Frontal cortex (tissue), 4 donors: ENCODE measurements at places on chromosomes 11 and 22. TPM values are rescaled to one million over a fixed set of nuclear protein-coding genes. Genes with fewer than 3 reads are reported as not detected.

BACE1-AS gene
- 3.7 TPM for total RNA-seq

- DNase-seq, result no peak
These were observed 20.6 kb downstream of the PDE2A start for GRCh38 chr11:72653649-72654048.

MED15 gene
- total RNA-seq, result 13.0 TPM

AQP11 gene
- 4.9 TPM for total RNA-seq

MN1 gene
- total RNA-seq, result 26.5 TPM

- no peak for DNase-seq
These were observed 46.5 kb downstream of the TMEM123 start for GRCh38 chr11:102406099-102406498.

ZNF70 gene
- total RNA-seq, result 3.7 TPM

GLYAT gene
- total RNA-seq, result not detected

DNA sequence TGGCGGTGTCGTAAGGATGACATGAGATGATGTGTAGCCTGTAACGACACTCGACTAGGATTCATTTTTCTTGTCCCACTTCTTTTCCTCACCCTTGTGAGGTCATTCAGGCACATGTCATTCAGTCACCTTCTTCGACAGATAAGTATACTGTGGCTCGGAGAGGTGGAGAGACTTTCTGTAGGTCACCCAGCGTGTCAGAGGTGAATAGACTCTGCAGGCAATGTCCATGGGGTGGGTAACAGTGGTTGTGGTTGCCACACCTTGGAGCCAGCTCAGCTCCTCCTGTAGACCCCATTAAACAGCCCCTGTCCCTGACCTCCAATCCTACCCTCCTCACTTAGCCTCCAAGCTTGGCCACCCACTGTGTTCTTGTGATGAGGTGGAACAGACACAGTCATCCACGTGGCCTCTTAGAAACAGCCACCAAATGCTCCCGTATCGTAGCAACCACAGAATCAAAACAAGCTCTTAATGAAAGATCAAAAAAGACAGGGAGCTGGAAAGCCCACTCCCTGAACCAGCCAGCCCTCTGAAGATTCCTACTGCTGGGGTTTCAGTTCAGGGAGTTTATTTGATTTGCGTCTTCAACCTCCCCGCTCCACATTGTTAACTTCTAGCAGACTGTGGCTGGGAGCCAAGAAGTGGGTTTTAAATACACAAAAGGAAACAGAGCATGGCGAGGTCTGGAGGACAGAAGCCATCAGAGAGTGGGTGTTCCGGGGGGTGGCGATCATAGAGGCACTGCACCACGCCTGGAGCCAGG lies 89.0 kb upstream of the GRK3 start:
- no peak for DNase-seq

LMNTD2 gene
- total RNA-seq, result not detected

- DNase-seq, result no peak
These were observed 29.8 kb downstream of the SGSM3 start for GRCh38 chr22:40400159-40400558.

UPK2 gene
- not detected for total RNA-seq

GRCh38 chr11:120030411-120030810 lies 107.5 kb downstream of the TRIM29 start:
- no peak for DNase-seq

NAALAD2 gene
- total RNA-seq, result 6.9 TPM

GRCh38 chr11:1630271-1630670 lies 696 bp downstream of the KRTAP5-5 start:
- no peak for DNase-seq

- DNase-seq, result peak; percentile 17
These were observed 21.2 kb upstream of the FEZ1 start for GRCh38 chr11:125517116-125517770.

- DNase-seq, result no peak
These were observed 60.5 kb downstream of the CEP164 start for GRCh38 chr11:117387992-117388755.

- no peak for DNase-seq
These were observed 62.8 kb upstream of the CCND1 start for GRCh38 chr11:69578167-69578566.

- DNase-seq, result no peak
These were observed 808 bp upstream of the IFITM2 start for GRCh38 chr11:306645-307371.

DNA sequence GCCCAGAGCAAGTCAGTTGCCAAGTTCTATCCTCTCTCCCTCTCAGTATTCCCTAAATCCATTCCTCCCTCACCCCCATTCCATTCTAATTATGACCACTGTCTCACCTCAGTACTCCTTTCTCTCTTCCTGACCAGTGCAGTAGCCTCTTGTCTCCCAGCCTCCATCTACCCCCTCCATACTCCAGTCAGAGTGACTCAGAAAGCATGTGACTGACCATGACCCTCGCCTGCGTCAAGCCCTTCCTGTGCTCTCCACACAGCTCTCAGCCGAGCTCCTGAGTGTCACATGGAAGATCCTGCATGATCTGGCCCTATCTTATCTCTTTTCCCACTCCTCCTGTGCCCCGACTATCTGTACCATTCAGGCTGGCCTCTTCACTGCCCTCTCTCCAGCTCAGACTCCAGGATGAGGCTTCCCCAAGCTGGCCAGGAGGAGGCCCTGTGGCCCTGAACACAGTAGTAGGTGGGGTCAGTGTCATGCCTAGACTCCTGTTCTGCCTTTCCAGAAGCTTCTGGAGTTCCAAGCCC lies 42.6 kb downstream of the NEU3 start:
- DNase-seq, result no peak

- no peak for DNase-seq
These were observed 21.5 kb downstream of the UEVLD start for GRCh38 chr11:18567081-18567480.

EMID1 gene
- total RNA-seq, result 33.8 TPM

GRCh38 chr22:24209687-24210086 lies 28.4 kb downstream of the SUSD2 start:
- DNase-seq, result no peak

DNA sequence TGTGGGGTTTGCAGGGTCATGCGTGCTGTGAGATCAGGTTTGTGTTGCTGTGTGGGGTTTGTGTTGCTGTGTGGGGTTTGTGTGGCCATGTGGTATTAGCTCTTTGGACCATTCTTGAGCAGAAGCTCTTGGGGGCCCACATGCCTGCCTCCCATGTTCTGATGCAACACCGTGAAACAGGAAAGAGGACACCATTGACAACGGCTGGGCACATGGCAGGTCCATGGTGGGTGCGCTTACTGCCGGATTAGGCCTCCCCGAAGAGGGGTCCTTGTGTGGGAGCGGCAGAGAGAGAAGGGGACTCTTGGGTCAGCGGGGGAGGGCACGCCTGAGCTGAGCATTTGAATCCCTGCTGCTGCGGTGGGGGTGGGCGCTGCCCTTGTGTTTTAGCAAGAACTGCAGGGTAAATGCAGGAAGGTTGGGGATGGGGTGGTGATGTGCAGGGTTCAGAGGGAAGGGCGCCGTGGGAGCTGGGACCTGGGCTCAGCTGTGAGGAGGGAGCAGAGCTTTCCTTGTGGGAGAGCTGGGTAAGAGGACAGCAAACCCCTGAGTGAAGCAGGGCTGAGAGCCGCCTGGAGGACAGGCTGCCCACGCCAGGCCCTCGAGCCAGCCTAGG lies 361.5 kb downstream of the TBC1D22A start:
- DNase-seq, result no peak

DNA sequence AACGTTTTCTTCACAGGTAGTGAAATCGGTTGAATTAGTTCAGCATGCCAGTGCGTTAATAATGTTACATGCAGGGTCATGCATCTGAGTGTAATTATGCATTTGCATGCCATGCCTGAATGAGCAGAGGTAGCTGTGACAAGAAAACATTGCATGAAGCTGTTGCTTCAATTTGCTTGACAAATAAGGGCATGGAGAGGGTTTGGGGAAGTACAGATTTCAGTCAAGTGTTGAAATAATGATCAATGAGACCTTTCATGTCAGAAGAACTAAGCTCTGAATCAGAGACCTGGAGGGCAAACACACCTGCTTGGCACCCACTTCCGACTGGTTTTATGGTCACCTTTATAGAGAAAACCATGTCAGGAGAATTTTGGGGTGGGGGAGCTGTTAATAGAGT lies 221.4 kb downstream of the DBX1 start:
- DNase-seq, result no peak

- no peak for DNase-seq
These were observed 54.4 kb downstream of the SERGEF start for GRCh38 chr11:17958446-17958845.

KRTAP5-11 gene
- not detected for total RNA-seq

- DNase-seq, result no peak
These were observed 16.8 kb upstream of the CABP7 start for GRCh38 chr22:29702931-29703501.

DNA sequence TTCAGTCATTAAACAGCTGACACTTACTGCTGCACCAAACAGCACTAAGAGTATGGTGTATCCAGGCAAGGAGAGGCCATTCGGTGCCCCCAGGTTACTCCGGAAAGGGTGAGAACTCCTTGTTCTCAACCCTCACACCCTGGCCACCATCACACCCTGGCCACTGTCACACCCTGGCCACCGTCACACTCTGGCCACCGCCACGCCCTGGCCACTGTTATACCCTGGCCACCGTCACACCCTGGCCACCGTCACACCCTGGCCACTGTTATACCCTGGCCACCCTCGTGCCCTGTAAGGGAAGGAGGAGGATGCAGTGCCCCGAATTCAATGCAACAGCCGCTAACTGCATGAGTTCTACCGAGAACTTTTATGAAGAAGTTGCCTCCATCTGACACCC lies 644.4 kb downstream of the TBC1D22A start:
- no peak for DNase-seq

DNA sequence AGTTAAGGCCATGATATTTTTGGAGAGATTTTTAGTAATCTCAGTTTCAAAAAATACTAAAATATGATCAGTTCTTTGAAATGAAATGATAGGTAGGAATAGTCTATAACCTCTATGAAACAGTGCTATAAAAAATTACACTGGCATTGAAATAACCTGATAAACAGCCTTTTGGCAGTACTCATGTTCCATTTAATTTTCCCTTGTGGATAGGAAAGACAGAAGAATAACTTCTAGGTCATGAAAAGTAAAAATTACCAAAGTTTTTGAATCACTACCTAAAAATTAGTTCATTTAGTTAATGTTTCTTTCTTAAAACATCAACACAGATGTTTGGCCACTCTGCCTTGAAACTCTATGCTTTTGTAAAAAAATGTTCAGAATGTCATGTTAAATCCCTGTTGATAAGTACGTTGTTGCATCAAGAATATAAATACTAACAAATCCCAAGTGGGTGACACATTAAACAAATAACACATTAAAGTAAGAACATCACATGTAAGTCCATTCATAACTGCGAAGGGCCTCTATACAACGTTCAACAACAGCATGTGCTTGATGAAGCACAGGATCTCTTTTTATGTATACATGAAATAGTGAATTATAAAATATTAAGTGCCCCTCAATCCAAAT lies 290.2 kb downstream of the SWAP70 start:
- DNase-seq, result no peak

DNA sequence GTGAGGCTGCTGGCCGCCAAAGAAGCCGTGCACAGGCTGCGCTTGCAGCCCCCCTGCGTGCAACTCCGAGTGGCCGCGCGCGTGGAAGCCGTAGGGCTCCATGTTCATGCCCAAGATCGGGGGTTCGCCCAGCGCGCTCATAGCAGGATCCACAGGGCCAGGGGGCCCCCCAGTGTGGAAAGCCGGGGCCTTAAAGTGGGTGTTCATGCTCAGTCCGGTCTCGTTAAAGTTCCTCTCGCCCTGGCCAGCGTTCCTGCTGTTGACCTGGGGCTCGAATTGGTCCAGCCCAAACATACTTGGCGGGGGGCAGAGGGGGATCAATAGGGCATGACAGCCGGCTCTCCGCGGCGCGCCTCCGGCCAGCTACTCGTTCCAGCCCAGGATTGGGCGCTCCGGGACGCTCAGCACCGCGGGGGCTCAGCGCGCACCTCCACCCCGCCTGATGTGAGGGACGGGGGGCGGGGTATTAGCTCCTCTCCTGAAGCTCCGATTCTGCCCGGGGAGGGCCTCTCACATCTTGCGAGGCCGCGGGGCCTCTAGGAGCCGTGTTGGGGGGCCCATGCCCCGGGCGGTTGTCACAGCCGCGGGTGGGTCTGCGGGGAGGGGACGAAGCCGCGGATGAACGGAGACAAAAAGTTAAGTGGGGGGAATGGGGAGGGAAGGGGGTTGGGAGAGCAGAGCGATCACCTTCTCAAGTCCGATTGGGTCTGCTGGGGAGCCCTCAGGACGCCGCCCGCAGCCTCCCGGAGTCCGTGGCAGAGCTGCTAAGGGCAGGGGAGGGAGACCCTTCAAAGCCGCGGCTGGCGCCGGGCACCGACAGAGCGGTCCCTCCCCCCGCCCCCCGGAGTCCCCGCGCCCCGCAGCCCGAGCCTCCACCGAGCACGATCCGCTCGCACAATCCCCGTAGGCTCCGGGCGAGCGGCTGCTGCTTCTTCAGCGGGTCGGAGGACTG lies 1.0 kb downstream of the MN1 start:
- no peak for DNase-seq

CBLIF gene
- total RNA-seq, result not detected

DNA sequence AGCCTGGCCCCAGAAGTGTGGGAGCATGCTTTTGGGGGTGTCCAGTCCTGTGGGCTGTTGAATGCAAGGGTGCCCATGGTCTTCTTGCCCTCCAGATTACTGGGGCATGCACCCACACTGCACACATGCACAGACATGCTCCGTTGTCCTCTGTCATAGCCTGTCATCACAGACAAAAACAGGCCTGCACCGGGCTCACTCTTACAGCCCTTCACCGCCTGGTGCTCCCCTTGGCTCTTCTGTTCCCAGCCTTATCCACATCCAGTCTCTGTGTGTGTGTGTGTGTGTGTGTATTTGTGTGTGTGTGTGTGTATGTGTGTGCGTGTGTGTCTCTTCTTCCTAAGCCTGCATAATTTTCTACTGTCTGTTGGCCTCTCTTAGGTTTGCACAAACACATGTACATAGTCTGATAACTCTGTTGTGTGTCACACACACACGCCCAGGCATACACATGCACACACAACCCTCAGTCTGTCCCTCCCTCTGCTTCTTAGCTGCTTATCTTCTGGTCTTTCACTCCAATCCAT lies 23.4 kb upstream of the NECTIN1 start:
- no peak for DNase-seq

SCN4B gene
- total RNA-seq, result 5.7 TPM

DNA sequence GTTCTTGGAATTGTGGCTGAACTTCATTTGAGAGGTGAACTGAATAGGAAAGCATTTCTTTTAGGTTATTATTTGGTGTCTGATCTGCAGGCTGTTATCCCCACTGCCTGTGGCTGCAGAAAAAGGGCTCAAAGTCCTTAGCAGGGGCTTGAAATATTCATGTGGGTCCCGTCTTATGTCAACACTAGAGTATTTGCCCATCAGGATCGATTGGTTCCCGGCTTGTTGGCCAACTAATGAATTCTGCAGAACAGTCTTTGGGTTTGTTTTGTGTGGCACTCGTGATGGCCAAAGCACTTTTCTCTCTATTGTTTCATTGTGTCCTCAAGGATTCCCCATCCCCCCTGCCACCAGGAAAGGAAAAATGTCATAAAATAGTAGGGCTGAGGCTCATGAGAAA lies 211.9 kb downstream of the MYO18B start:
- DNase-seq, result no peak

- DNase-seq, result no peak
These were observed 42.1 kb downstream of the PRDM10 start for GRCh38 chr11:129960216-129961214.

PIK3C2A gene
- 37.9 TPM for total RNA-seq
